ENCODE measurements at places on chromosomes 2 and 18.

DNA sequence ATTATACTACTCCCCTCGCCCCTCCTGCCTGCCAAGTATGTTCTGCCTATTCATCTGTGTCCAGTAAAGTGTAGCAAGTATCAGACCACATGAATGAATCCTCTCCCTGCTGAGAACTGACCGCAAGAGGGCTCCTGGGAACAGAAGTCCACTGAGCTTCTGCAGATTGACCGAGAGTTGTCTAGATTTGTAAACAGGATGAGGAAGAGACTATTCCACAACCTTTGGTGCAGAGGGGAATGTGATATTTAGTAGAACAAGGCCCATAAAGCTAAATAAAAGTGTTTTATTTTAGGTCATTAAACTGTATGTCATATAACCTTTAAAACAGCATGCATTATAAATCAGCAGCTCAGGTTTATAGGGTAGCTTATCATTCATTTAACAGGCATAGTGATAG, 377.0 kb downstream of the DCC start:
- DNase-seq: no peak

DNA sequence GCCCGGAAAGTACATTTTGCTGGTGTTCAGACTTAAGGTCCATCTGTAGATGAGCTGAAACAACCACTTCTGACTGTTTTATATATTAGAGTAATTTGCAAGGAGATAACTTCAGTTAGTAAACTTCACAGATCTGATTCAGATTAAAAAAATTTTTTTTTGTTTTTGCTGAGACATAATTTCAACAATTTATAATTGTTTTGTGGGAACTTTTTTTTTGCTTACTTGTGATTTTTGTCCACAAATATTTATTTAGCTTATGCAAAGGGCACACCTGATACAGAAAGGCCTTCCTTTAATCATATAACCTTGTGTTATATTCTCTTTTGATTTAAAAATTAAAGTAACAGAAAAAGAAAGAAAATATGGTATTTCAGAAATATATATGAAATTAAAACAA, 9.6 kb upstream of the SCN9A start:
- no peak for DNase-seq

DNA sequence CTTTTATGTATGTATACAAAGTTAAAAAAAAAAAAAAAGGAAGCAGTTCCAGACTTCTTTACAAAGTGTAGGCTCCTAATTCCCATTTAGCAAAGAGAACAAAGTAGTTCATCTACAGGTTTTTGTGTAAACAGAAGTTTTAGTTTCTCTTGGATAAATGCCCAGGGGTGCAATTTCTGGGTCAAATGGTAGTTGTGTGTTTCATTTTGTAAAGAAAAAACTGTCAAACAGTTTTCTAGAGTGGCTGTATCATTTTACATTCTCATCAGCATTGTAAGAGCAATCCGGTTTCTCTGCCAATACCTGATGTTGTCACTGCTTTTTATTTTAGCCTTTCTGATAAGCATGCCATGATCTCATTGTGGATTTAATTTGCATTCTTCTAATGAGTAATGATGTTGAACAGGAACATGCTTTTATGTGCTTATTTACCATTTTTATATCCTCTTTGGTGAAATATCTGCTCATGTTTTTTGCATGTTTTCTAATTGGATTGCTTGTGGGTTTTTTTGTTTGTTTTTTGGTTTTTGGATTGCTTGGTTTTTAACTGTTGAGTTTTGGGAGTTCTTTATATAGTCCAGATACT, 16.6 kb upstream of the PSME4 start:
- no peak for DNase-seq

DNA sequence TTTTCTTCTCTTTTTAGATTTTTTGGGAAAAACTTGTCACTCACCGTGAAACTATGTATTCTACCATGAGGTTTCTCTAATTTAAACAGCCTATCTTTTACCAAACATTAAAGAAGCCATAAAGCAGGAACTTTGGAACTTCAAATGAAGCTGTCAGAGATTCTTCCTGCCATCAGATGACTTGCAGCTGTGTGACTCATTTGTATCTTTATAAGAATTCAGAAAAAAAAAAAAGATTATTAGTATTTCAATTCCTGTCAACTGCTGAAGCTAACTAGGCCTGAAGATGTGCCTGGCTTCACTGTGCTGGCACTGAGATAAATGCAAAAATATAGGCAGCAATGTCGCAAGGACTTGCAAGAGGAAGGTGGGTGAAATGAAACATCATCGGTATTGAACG, 1399.1 kb upstream of the PIK3C3 start:
- DNase-seq: no peak

DNA sequence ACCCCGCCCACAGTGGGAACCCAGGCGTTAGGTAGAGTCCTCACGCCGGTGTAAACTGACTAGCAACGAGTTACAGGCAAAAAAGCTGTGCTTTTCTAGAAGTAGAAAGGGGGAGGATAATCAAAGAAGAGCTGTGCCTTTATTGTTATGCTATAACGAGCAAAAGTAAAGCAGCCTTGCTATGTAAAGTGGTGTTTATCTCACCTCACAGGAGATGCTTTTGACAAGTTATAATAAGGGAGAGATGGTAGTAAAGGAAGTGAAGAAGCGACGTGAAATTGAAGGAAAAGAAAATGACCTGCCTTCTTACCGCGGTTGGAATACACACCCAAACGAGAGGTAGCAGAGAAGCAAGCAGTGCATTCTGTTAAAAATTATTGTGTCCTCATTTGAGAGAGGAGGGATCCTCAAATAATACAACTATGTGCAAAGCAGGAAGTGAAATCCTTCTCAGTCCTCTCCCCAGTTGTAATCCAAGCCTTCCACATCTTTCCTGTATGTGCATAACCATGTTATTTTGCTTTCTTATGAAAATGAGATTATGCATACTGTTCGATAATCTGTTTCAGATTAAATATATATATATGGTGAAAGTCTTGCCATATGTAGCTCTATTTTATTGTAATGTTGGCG, 962 bp downstream of the TANK start:
- DNase-seq: no peak

DNA sequence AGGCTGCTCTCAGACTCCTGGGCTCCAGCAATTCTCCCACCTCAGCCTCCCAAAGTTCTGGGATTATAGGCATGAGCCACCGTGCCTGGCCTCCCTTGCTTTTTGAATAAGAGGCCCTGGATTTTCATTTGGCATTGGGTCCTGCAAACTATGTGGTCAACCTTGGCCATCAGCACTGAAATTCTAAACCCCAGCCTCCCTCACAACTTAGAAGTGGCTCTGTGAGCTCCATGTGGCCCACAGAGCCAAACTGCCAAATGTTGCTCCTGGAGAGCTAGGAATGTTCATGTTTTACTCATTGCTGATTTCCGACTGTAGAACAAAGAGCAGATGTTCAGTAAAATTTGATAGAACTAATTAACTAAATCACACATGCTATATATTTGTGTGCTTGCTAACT, 210.6 kb upstream of the AGAP1 start:
- no peak for DNase-seq

GRCh38 chr2:190837952-190838361, 42.7 kb upstream of the GLS start:
- no peak for DNase-seq
